ENCODE measurements at places on chromosomes 6 and 20.

DNA sequence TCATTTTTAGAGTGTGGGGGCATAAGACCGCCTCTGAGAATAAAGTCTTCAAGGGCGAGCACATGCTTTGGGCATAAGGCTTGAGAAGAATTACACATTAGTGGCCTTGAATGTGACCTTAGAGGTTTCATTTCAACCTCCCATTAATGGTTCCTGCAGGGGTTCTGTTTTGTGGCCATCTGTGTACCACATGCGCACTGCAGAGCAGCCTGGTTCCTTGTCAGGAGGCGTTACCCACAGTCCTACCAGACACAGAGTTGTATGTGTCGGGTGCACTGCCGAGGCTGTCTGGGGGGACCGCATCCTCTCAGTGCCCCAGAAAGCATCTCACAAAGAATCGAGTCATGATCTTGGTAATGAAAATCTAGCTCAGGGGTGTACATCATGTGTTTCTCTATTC is 115.7 kb downstream of the B3GAT2 start:
- DNase-seq = no peak

DNA sequence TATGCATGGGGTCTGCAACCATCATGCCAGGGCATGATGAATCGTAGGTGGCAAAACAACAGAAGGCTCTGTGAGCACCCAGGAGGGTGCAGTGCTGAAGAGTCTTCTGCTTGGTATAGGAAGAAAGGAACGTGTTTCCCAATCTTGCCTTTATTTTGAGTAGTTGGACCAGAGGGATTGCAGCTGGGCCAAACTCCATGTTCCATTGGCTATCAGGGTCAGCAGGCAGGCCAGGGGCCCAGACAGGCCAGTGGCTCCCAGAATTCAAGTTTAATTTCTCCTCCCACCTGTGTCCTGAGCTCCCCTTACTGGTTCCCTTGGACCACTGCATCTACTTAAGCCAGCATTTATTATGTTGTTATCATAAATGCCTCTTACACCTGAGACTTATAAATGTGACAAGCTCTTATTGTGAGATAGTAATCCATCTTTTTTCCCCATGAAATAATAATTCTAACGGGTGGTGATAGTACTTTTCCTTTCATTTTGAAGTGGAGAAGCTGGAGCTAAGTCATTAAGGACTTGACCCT is 918 bp upstream of the TRIM38 start:
- no peak for DNase-seq

DNA sequence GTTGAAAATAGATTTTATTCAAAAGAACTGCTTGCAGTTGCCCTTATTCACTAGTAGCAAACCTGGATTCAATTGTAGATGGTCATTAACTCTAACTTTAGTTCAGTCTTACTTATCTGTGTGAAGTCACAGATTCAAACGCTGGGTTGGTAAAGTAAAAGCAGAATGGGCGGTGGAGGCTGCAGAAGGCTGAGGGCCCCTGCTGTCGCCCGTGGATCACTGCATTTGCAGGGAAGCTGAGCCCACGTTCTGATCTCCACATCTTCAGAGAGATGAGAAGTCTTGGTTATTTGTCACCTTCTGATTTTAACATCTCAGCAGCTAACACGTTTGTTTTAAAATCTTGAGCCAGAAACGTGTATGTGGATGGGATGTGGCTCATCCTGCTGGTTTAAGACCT is 75.1 kb downstream of the SNX9 start:
- no peak for DNase-seq

- DNase-seq = no peak
Measured at GRCh38 chr6:89954721-89955148, 60.5 kb downstream of the GJA10 start.

- no peak for DNase-seq
Measured at GRCh38 chr6:121522265-121522664, 86.8 kb downstream of the GJA1 start.

DNA sequence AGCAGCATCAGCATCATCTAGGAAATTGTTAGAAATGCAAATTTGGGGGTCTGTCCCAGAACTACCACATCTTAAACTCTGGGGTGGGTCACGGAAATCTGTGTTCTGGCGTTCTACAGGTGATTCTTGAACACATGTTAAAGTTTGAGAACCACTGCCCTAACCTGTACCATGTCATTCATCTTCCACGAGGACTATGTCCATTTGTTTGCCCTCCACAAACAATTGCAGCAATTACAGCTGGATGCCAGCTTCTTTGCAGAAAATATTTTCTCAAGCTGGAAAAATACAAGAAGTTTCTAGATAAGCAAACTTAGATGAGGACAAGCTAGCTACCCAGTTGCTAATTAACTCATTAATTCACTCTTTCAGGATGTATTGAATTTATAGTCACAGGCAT is 54.1 kb downstream of the MAFB start:
- DNase-seq = no peak

GRCh38 chr6:12873691-12874090 is 157.1 kb downstream of the PHACTR1 start:
- no peak for DNase-seq

- DNase-seq = no peak
Measured at GRCh38 chr6:168121303-168121665, 42.3 kb upstream of the FRMD1 start.

DNA sequence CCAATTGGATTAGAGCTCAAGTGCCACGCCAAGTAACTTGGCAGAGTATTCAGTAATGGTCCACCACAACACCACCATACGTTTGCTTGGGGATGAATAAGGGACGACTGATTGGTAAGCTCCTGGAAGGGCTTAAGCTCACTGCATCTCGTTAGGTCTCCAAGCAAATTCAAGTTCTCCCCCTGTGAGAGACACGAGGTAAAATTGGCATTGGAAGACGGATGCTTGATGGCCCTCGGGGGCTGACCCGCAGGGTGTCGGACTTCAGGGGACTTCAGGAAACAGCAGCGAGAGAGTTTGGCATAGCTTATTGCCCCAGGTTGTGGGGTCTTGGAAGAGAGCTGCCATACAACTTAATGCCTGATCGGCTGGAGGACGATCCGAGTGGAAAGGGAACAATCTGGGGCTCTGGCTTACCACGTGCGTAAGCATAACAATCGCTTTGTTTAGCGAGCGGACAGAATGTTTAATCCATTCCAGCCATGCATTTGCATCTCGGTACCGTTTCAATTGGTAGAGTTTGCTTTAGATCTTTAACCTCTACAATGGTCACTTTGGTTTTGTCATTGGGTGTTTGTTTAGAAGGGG is 4.8 kb upstream of the ZNFX1 start:
- DNase-seq = no peak

DNA sequence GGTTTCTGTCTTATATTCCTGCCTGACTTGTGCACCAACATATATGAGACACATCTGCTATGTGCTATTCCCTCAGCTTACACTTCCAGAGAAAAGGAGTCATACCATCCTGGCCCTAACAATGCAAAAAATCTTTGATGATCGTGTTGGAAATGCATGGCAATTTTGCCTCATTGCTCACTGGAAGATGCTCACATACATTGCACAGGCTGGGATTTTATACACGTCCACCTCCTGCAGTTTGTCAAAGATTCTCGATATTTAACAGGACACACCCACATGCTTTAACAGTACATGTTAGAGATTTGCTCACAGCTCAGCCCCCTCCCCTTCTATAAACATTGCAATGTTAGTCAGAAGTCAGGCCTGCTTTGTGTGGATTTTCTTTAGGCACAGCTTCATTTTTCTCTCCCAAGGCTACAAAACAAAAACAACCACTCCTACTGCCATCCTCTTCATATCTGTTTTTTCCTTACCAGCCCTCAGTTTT is 66.1 kb downstream of the ADGB start:
- DNase-seq = no peak

GRCh38 chr6:83808926-83809325 is 44.2 kb upstream of the RIPPLY2 start:
- no peak for DNase-seq

GRCh38 chr20:16865406-16865805 is 117.2 kb downstream of the OTOR start:
- DNase-seq = no peak

DNA sequence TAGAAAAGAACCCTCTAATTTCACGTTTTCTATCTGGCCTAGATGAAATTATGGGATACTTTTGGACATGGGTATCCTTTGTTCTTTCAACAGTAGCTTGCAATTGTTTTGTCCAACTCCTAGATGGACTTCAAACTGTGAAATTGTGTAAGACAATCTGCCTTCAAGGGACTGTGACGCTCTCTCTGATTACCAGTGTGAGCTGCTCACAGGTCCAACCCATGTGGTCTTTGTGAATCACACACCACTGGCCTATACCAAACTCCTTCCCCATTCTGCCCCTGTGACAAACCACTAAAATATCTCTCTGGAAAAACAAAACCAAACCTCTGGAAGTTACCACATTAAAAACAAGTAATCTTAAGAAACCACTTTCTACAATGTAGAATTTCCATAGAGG is 59.5 kb downstream of the NINL start:
- DNase-seq = no peak

- DNase-seq = no peak
Measured at GRCh38 chr6:13049666-13050254, 278.6 kb downstream of the TBC1D7 start.

Measured in NCI-H526 treated with DMSO at 0.1 percent for 48 hours (cell line).